ENCODE measurements at places on chromosomes 2 and 18. TPM values are rescaled to one million over a fixed set of nuclear protein-coding genes. Genes with fewer than 3 reads are reported as not detected.

ALPP gene
- 4.9 TPM for total RNA-seq

BMP10 gene
- not detected for total RNA-seq

UGT1A5 gene
- total RNA-seq, result 1.2 TPM

CDK5R2 gene
- total RNA-seq, result 0.18 TPM

COL3A1 gene
- total RNA-seq, result 29.2 TPM

CACNB4 gene
- 1.00 TPM for total RNA-seq

UPP2 gene
- total RNA-seq, result not detected

TANC1 gene
- 21.1 TPM for total RNA-seq

CPS1 gene
- 1.2 TPM for total RNA-seq

SERPINE2 gene
- 3.8 TPM for total RNA-seq

CHRNG gene
- not detected for total RNA-seq

GPR45 gene
- not detected for total RNA-seq

C1GALT1C1L gene
- total RNA-seq, result 0.37 TPM

NEB gene
- total RNA-seq, result 17.6 TPM

TIA1 gene
- 149 TPM for total RNA-seq

ME2 gene
- total RNA-seq, result 16.5 TPM

ELOA2 gene
- not detected for total RNA-seq

FEV gene
- not detected for total RNA-seq

CABLES1 gene
- total RNA-seq, result 27.2 TPM

GALNT13 gene
- not detected for total RNA-seq

ERBB4 gene
- not detected for total RNA-seq

CCL20 gene
- 3.5 TPM for total RNA-seq

DYNAP gene
- total RNA-seq, result not detected

RFTN2 gene
- 0.18 TPM for total RNA-seq

DSC2 gene
- total RNA-seq, result 22.7 TPM

WNT6 gene
- total RNA-seq, result 20.3 TPM

AKAIN1 gene
- total RNA-seq, result not detected

OSBPL1A gene
- 15.9 TPM for total RNA-seq

DHRS9 gene
- not detected for total RNA-seq

EVX2 gene
- total RNA-seq, result not detected

AFF3 gene
- total RNA-seq, result 0.19 TPM

CFAP65 gene
- 0.34 TPM for total RNA-seq

TLX2 gene
- total RNA-seq, result 0.72 TPM

SPR gene
- total RNA-seq, result 49.6 TPM

ASB18 gene
- total RNA-seq, result not detected

OTOS gene
- total RNA-seq, result not detected

XIRP2 gene
- not detected for total RNA-seq
